Suprapubic skin (tissue), 4 donors: ENCODE measurements at places on chromosomes 12 and 14. TPM values are rescaled to one million over a fixed set of nuclear protein-coding genes. Genes with fewer than 3 reads are reported as not detected.

DPPA3 gene
- not detected for total RNA-seq

EML5 gene
- 1.8 TPM for total RNA-seq

KLRF1 gene
- not detected for total RNA-seq

GRCh38 chr12:100215209-100215608 lies 14.6 kb downstream of the ACTR6 start:
- H3K27me3 ChIP-seq: no peaks in the 10 kb centered on the region
- H3K4me1 ChIP-seq: no peaks in the 10 kb centered on the region
- H3K27ac ChIP-seq: no peak overlapping the region
- peaks cover 55% of the 10 kb centered on the region for H3K36me3 ChIP-seq
- DNase-seq: no peak
- no peak overlapping the region for H3K4me3 ChIP-seq

- no peaks in the 10 kb centered on the region for H3K36me3 ChIP-seq
- no peaks in the 10 kb centered on the region for H3K4me1 ChIP-seq
- H3K4me3 ChIP-seq: no peak overlapping the region
- no peak overlapping the region for H3K27ac ChIP-seq
- no peaks in the 10 kb centered on the region for H3K27me3 ChIP-seq
Measured at GRCh38 chr14:98692832-98693231, 579.2 kb downstream of the BCL11B start.

DNA sequence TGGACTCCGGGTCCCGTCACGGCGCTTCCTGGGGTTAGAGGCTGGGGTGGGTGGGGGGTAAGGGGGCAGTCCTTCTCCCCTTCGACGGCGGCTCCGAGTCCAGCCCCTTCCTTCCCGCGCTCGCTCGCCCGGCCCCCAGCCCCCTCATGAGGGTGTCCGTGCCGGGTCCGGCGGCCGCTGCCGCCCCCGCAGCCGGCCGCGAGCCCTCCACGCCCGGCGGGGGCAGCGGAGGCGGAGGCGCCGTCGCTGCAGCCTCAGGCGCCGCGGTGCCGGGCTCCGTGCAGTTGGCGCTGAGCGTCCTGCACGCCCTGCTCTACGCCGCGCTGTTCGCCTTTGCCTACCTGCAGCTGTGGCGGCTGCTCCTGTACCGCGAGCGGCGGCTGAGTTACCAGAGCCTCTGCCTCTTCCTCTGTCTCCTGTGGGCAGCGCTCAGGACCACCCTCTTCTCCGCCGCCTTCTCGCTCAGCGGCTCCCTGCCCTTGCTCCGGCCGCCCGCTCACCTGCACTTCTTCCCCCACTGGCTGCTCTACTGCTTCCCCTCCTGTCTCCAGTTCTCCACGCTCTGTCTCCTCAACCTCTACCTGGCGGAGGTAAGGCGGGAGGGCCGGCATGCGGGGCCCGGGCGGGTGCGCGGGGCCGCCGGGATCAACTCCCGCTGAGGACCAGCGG lies 500 bp downstream of the GPR137C start:
- DNase-seq: peak; percentile 71
- H3K4me3 ChIP-seq: peak overlapping the region; percentile 65
- no peaks in the 10 kb centered on the region for H3K27me3 ChIP-seq
- peaks cover 30% of the 10 kb centered on the region for H3K4me1 ChIP-seq
- peak overlapping the region; percentile 80 for H3K27ac ChIP-seq

DNA sequence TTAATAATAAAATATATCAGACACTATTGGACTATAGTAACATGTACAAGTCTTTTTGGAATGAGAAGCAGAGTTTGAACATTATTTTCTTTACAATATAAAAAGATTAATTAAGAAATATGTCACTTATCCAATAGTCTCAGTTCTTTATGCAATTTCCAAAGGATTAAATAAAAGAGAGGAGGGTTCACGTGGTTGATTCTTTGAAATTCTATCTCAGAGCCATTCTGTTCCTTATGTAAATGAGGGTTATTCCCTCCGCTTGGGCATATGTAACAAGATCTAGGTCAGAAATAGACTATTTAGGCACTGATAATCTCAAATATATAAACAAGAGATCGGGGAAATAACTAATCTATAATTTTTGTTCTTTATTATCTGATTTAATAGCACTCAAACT lies 2.1 kb upstream of the TUBA1A start:
- H3K27ac ChIP-seq: no peak overlapping the region
- H3K36me3 ChIP-seq: peaks cover 7% of the 10 kb centered on the region
- no peaks in the 10 kb centered on the region for H3K27me3 ChIP-seq
- H3K4me3 ChIP-seq: no peak overlapping the region

- H3K27ac ChIP-seq: no peak overlapping the region
- no peaks in the 10 kb centered on the region for H3K27me3 ChIP-seq
- no peaks in the 10 kb centered on the region for H3K36me3 ChIP-seq
- no peak for DNase-seq
- H3K4me1 ChIP-seq: peaks cover 7% of the 10 kb centered on the region
Measured at GRCh38 chr12:105281694-105282049, 45.7 kb upstream of the APPL2 start.

DNA sequence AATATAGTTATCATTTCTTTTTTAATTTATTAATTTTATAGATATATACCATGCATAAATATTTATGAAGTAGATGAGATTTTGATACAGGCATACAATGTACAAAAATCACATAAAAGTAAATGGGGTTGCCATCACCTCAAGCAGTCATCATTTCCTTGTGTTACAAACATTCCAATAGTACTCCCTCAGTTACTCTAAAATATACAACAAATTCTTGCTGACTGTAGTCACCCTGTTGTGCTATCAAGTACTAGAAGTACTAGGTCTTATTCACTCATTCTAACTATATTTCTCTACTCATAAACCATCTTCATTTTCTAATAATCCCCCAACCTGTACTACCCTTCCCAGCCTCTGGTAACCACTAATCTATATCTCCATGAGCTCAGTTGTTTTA lies 432.6 kb upstream of the SYT1 start:
- H3K27ac ChIP-seq: no peak overlapping the region
- H3K4me1 ChIP-seq: no peaks in the 10 kb centered on the region
- no peak for DNase-seq
- H3K4me3 ChIP-seq: no peak overlapping the region
- H3K27me3 ChIP-seq: no peaks in the 10 kb centered on the region
- no peaks in the 10 kb centered on the region for H3K36me3 ChIP-seq
